ENCODE measurements at places on chromosomes 6 and 20. TPM values are rescaled to one million over a fixed set of nuclear protein-coding genes. Genes with fewer than 3 reads are reported as not detected.

DNA sequence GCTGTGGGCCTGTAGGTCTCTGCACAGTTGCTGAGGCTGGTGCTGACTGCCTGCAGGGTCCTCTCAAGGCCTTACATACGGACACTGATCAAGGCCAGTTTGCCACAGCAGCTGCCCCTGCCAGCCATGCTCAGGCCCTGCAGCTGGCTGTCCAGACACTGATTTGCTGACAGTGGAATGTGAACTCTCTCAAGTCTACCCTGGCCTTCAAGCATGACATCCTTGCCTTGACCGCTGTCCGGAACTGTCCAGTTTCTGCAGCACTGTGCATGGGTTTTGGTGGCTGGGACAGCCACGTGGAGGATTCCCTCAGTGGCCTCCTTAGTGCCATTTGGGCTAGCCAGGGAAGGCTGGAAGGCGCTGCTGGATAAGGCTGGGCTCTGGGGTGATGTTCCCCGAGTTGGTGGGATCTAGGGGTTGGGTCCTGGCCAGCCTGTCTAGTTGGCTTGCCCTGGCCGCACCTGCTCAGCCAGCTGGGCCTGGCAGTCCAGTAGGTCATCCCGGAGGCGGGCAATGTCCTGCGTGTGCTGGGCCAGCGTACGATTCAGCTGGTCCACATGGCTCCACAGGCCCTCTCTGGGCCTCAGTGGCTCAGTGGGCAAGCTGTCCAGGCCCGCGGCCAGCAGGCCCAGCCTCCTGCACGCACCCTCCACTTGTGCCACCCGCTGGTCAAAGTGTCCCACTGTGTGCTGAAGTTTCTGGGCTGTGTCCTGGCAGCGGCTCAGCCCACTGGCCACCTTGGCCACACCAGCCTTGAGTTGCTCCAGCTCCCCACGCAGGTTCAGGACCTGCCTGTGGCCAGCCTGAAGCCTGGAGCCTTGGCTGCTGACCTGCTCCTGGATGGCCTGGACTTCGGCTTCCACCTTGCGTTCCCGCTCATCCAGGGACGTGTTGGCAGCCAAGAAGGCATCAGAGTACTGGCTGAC, 5.5 kb downstream of the EMILIN3 start:
- no peaks in the 10 kb centered on the region for H3K36me3 ChIP-seq
- H3K27ac ChIP-seq, result no peak overlapping the region
- DNase-seq, result no peak
- H3K4me1 ChIP-seq, result no peaks in the 10 kb centered on the region

GRCh38 chr6:110517034-110517433, 40.6 kb upstream of the SLC22A16 start:
- H3K36me3 ChIP-seq, result no peaks in the 10 kb centered on the region
- no peak overlapping the region for H3K4me3 ChIP-seq
- no peak for DNase-seq
- no peaks in the 10 kb centered on the region for H3K27me3 ChIP-seq
- no peaks in the 10 kb centered on the region for H3K4me1 ChIP-seq

DNA sequence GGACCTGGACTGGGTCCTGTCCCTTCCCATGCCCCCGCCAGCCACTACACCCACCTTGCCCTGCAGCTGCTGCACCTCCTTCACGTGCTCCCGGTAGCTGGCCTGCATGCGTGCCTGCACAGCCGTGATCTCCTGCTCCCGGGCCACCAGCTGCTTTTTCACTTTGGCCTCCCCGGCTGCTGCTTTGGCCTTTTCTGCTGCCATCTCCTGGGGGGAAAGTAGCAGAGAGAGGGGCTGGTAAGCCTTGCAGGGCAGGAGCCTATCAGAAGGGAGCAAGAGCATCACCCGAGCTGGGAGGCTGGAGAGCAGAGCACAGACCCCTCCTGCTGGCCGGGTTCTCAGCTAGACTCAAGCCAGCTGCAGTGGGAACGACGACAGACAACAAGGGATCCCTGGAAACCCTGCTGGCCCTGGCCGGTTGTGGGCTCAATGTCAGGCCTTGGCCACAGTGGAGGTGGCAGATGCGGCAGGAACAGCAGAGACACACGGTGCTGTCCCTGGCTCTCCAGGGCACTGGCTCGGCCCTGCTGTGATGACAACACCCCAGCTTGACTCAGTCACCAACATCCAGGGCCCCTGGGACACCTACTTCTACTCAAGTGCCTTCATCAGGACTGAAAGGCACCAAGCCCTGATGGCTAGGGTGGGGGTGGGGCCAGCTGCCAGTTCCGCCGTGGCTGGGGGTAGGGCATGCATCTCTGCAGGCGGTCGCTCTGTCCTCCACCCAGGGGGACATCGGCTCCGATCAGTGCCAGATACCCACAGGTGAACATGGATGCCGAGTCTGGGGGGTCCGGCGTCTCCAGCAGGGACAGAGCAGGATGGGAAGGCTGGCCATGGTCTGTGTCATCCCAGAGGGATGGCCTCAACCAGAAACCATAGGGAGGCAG, 45.3 kb downstream of the RRBP1 start:
- H3K4me1 ChIP-seq, result peaks cover 25% of the 10 kb centered on the region
- H3K27ac ChIP-seq, result peak overlapping the region; percentile 77
- H3K4me3 ChIP-seq, result no peak overlapping the region
- no peak for DNase-seq

DNA sequence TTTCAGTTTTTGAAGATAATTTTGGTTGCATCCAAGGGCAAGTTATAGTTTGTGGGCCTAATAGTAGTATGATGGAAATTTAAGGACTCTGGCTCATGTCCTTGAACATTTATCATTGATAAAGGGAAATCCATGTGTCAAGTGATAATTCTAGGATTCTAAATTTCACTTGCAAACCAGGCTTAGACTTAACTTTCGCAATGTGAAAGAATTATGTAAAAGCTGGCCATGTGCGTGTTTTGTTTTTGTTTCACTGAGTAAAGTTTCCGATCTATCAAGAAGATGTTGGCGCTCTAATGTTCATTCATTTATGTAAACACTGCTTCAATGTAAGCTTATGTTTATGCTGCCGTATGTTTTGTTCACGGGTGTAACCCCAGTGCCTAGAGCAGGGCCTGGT, 302.0 kb downstream of the SOX4 start:
- H3K27me3 ChIP-seq, result no peaks in the 10 kb centered on the region
- no peak overlapping the region for H3K27ac ChIP-seq
- DNase-seq, result no peak

PRRT1 gene
- 9.4 TPM for total RNA-seq

GRCh38 chr6:166406197-166406596, 23.5 kb upstream of the MPC1 start:
- no peaks in the 10 kb centered on the region for H3K4me1 ChIP-seq
- no peak for DNase-seq
- no peak overlapping the region for H3K4me3 ChIP-seq
- H3K27me3 ChIP-seq, result no peaks in the 10 kb centered on the region

PNLDC1 gene
- total RNA-seq, result not detected

DBNDD2 gene
- total RNA-seq, result 73.5 TPM

THBD gene
- 42.6 TPM for total RNA-seq

- H3K36me3 ChIP-seq, result no peaks in the 10 kb centered on the region
- no peaks in the 10 kb centered on the region for H3K27me3 ChIP-seq
- DNase-seq, result no peak
- H3K4me3 ChIP-seq, result no peak overlapping the region
- no peaks in the 10 kb centered on the region for H3K4me1 ChIP-seq
Measured at GRCh38 chr20:2946988-2947961, 74.0 kb downstream of the PTPRA start.

DNA sequence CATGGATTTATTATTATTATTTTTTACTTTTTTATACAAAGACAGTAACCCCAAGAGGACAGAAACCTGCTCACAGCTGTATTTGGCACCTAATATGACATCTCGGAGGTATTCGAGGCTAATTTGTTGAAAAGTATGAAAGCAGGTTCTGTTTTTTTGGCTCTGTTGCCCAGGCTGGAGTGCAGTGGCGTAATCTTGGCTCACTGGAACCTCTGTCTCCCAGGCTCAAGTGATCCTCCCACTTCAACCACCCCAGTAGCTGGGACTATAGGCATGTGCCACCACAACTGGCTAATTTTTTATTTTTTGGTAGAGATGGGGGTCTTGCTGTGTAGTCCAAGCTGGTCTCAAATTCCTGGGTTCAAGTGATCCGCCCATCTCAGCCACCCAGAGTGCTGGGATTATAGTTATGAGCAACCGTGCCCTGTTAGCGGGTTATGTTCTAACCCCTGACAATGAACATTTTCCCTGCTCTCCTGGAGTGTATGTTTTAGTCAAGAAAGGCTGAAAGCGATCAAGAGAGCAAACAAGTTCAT, 53.7 kb upstream of the ZNF217 start:
- H3K27me3 ChIP-seq, result no peaks in the 10 kb centered on the region
- H3K4me3 ChIP-seq, result no peak overlapping the region
- no peak for DNase-seq

DNA sequence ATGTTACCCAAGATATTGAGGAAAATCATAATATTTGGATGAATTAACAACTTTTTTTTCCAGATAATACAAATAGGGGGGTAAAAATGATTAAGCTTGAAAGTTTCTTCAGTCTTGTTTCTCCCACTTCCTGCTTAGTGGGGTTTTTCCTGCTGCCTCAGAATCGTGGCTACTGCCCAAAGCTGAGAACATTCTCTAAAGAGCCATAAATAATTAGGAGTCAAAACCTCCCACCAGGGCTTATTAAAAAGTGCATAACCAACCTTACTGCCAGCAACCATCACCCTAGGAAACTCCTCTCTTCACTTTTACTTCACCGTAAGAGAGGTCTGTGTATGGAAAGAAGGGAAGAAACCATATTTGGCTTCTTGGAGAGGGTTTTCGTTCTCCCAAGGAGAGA, 9.0 kb upstream of the LCA5 start:
- H3K4me3 ChIP-seq, result no peak overlapping the region
- DNase-seq, result peak; percentile 62
- H3K27me3 ChIP-seq, result no peaks in the 10 kb centered on the region
- H3K36me3 ChIP-seq, result no peaks in the 10 kb centered on the region
- no peaks in the 10 kb centered on the region for H3K4me1 ChIP-seq
- H3K27ac ChIP-seq, result peak overlapping the region; percentile 77

OR12D3 gene
- not detected for total RNA-seq

GRCh38 chr6:22328474-22328873, 31.6 kb upstream of the PRL start:
- no peaks in the 10 kb centered on the region for H3K36me3 ChIP-seq
- no peak overlapping the region for H3K27ac ChIP-seq
- no peak overlapping the region for H3K4me3 ChIP-seq
- no peaks in the 10 kb centered on the region for H3K4me1 ChIP-seq
- DNase-seq, result no peak

DNA sequence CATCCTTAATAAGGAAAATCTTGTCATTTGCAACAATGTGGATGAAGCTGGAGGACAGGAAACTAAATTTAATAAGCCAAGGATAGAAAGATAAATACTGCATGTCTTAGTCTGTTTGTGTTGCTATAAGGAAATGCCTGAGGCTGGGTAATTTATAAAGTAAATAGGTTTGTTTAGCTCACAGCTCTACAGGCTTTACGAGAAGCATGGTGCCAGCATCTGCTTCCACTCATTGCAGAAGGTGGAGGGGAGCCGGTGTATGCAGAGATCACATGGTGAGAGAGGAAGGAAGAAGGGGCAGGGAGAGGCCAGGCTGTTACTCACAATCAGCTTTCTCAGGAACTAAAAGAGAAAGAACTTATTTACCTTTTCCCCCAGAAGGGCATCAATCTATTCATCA, 118.9 kb upstream of the SMLR1 start:
- no peak overlapping the region for H3K27ac ChIP-seq
- no peak overlapping the region for H3K4me3 ChIP-seq
- no peaks in the 10 kb centered on the region for H3K4me1 ChIP-seq
- no peaks in the 10 kb centered on the region for H3K27me3 ChIP-seq
- no peaks in the 10 kb centered on the region for H3K36me3 ChIP-seq
- no peak for DNase-seq

GRCh38 chr6:111664565-111665030, 58.9 kb upstream of the TRAF3IP2 start:
- no peaks in the 10 kb centered on the region for H3K27me3 ChIP-seq
- peak; percentile 38 for DNase-seq
- H3K4me3 ChIP-seq, result no peak overlapping the region
- H3K27ac ChIP-seq, result peak overlapping the region; percentile 90

DNA sequence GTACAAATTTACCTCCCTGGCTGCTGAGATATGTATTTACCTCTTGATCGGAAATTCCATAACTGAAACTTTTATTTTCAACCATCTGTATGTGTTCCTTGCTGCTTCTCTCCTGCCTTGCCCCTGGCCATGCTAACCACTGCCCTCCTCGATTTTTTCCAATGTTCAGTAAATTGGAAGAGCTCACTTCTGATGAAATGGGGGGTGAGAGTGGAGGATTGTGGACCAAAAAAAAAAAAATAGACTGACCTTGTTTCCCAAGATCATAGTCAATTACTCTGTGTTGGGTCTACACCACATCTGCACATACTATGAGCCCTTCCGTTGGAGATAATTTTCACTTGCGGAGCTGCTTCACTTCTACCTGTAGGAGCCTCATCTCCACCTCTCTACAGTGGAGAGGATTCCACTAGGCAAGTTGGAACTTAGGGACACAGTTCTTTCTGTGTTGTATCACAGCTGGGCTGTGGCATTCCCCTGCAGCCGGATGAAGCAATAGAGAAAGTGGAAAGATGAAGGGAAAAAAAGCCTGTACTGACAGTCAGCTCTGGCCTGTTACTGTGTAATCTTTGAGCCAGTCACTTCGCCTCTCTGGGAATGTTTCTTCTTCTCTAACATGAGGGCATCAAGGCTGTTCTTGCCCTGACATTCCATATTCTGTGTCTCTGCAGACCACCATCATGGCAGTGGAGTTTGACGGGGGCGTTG, 1.6 kb downstream of the PSMB9 start:
- no peak overlapping the region for H3K4me3 ChIP-seq
- H3K27me3 ChIP-seq, result no peaks in the 10 kb centered on the region
- H3K27ac ChIP-seq, result peak overlapping the region; percentile 97
- no peaks in the 10 kb centered on the region for H3K36me3 ChIP-seq
- no peak for DNase-seq
- peaks cover 9% of the 10 kb centered on the region for H3K4me1 ChIP-seq

GRCh38 chr6:92376691-92377090, 1042.7 kb downstream of the EPHA7 start:
- no peak for DNase-seq
- no peak overlapping the region for H3K4me3 ChIP-seq

MATN4 gene
- not detected for total RNA-seq

- no peaks in the 10 kb centered on the region for H3K4me1 ChIP-seq
- DNase-seq, result no peak
- H3K4me3 ChIP-seq, result no peak overlapping the region
- H3K27me3 ChIP-seq, result no peaks in the 10 kb centered on the region
- no peak overlapping the region for H3K27ac ChIP-seq
- no peaks in the 10 kb centered on the region for H3K36me3 ChIP-seq
Measured at GRCh38 chr6:56909115-56909907, 45.6 kb upstream of the BEND6 start.

GRCh38 chr20:43983359-43983758, 68.7 kb downstream of the TOX2 start:
- no peak overlapping the region for H3K27ac ChIP-seq
- no peaks in the 10 kb centered on the region for H3K4me1 ChIP-seq
- no peak overlapping the region for H3K4me3 ChIP-seq
- H3K27me3 ChIP-seq, result no peaks in the 10 kb centered on the region

DNA sequence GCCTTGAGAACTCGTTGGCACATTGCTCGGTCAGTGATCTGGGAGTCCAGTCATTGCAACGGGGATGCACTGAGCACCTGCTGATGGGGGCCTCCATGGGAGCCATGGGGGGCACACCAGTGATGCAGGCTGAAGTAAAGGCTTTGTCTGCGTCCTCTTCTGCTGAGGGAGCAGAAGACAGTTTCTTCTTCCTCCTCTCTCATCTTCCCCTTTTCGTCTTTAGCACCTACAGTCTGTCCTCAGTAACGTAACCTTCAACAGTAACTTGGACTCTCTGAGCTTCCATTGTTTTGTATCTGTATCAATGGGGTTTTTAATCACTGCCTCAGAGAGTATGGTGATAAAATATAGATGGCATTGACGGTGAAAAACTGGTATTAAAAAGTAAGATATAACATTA, 240.0 kb downstream of the TMEM242 start:
- DNase-seq, result no peak
- no peaks in the 10 kb centered on the region for H3K4me1 ChIP-seq
- no peaks in the 10 kb centered on the region for H3K27me3 ChIP-seq
- H3K27ac ChIP-seq, result no peak overlapping the region

XKR7 gene
- total RNA-seq, result not detected
